ENCODE measurements at places on chromosomes 11 and 22. TPM values are rescaled to one million over a fixed set of nuclear protein-coding genes. Genes with fewer than 3 reads are reported as not detected.

- no peak for DNase-seq
Observed at GRCh38 chr11:69321877-69322361, 28.0 kb downstream of the MYEOV start.

Gene ARHGAP20
- 66.6 TPM for total RNA-seq

GRCh38 chr11:72821221-72821919 is 7.2 kb downstream of the ATG16L2 start:
- no peak for DNase-seq

Gene TRPM5
- total RNA-seq = not detected

Gene SIK2
- total RNA-seq = 12.6 TPM

GRCh38 chr11:67287355-67288197 is 1.5 kb upstream of the ANKRD13D start:
- DNase-seq = no peak

Gene LDLRAD3
- total RNA-seq = 58.8 TPM
